Stimulated activated CD4-positive, alpha-beta T cell treated with anti-CD3 and anti-CD28 coated beads, Interleukin-1b, Interleukin-23, amount 100 ng/mL, for 48 hours (primary cell): ENCODE measurements at places on chromosomes 2 and 18.

GRCh38 chr2:237156031-237156856 is 70.6 kb downstream of the COPS8 start:
- DNase-seq, result peak; percentile 73

DNA sequence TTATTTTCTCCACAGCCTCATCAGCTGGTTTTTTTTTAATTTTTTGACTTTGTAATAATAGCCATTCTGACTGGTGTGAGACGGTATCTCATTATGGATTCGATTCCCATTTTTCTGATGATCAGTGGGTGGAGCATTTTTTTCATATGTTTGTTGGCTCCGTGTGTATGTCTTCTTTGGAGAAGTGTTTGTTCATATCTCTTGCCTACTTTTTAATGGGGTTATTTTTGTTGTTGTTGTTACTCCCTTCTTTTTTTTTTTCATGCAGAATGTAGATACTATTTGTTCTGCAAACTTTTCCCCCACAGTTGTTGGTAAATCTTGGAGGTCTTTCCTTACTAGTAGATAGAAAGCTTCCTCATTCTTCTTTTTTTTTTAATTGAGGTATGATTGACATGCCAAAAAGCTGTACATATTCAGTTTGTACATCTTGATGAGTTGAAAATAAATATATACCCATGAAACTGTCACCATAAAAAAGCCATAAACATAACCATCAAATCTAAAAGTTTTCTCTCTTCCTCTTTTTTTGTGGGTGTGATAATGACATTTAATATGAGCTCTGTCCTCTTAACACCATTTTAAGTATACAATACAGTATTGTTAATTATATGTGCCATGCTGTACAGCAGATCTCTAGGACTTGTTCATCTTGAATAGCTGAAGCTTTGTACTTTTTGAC is 21.8 kb upstream of the NT5DC4 start:
- no peak for DNase-seq

DNA sequence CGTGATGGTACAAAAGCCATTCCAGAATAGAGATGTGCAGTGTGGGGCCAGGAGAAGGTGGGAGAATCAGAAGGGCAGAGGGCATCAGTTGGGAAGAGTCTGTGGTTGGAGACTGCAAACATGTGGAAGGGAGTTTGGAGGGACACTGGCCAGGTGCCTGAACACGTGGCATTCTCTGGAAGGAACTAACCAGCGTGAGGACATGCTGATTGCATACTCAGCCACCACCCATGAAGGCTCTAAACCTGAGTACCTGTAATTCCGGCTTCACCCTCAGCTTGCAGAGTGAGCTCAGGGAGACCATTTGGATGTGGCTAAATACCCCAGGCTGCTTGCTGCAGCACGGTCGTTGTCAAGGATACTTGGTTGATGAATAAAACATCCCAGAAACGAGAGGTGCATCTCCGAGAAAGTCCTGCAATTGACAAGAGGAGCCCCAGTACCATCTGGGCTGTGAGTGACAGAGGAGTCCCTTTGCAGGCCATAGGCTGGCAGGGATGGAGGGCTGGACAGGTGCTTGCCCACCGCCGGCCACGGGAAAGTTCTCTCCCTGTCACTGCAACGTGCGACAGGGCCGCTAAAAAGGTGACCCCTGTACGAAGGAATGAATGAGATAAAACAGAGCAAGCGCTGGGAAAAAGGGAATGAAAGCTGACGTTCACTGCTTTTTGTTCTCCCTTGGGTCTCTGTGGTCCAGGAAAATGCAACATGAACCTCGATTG is 5.0 kb downstream of the ACKR3 start:
- DNase-seq, result no peak

DNA sequence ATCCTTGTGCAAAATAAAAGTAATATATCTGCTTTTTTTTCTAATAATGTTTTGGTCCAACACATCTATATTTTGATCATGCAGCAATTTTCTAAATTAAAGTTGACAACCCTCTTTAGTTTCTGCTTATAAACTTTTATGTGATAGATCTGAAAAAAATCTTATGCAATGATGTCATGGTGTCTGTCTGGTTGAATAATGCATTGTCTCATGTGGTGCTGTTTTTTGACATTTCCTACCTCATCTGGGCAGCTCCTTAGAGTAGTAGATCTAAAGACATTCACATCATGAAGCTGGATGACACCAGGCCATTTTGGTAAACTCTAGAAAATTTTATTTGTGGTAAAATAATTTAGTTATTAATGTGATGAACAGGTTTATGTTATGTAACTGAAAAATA is 106.8 kb upstream of the FN1 start:
- no peak for DNase-seq

GRCh38 chr2:166181813-166182154 is 54.0 kb upstream of the SCN1A start:
- no peak for DNase-seq

- no peak for DNase-seq
Measured at GRCh38 chr2:225566798-225567197, 167.3 kb downstream of the NYAP2 start.
